Stimulated activated CD4-positive, alpha-beta T cell treated with anti-CD3 and anti-CD28 coated beads, Interleukin-4, amount 100 ng/mL, for 1 hour (primary cell): ENCODE measurements at places on chromosomes 3 and 15.

DNA sequence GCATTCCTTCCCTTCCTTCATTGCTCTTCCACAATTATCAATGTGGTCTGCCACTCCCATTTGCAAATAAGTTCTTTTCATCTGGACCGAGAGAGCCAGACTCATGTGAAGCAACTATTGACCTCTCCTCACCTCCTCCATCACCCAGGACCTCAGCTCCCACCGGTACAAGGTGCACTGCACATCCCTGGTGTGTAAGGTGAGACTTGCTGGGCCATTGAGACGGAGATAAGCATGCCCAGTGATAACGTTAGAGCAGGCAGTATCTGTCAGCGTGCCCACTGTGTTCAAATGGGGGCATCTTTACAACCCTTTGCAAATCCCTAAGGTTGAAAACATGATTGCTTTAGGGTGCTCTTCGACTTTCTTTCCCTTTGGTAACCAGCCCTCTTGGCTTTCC lies 154.8 kb downstream of the ADAMTS17 start:
- DNase-seq: no peak

- no peak for DNase-seq
Measured at GRCh38 chr3:99128235-99128634, 226.7 kb upstream of the DCBLD2 start.

DNA sequence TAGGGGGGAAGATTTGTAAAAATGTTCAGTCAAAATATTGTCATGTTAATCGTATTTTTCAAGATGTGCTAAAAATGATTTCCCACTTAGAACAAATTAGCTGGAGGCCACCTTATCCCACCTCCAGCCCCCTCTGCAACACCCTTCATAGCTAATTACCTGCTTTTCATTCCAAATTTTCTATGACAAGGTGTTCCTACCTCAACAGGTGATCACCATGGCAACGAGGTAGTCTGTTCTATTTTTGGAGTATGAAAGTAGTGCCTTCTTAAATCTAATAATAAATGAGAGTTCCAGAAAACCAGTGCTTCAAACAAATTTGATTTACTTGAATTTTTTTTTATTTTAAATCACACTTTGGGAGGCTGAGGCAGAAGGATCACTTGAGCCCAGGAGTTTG lies 149.8 kb downstream of the FNDC3B start:
- DNase-seq: no peak

DNA sequence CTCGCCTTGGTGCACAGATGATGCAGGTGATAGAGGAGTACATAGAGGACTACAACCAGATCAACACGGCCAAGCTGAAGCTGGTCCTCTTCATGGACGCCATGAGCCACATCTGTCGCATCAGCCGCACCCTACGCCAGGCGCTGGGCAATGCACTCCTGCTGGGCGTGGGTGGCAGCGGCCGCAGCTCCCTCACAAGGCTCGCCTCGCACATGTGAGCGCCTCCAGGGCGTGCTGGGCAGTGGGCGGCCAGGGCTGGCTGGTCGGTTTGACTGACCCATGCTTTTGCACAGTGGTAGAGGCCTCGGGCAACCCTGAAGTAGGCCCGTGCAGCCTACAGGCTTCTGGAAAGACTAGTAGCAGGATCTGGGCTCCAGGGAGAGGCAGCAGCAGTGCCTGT lies 63.3 kb downstream of the SEMA3G start:
- DNase-seq: no peak

GRCh38 chr15:27059610-27060202 lies 88.7 kb downstream of the GABRG3 start:
- no peak for DNase-seq

DNA sequence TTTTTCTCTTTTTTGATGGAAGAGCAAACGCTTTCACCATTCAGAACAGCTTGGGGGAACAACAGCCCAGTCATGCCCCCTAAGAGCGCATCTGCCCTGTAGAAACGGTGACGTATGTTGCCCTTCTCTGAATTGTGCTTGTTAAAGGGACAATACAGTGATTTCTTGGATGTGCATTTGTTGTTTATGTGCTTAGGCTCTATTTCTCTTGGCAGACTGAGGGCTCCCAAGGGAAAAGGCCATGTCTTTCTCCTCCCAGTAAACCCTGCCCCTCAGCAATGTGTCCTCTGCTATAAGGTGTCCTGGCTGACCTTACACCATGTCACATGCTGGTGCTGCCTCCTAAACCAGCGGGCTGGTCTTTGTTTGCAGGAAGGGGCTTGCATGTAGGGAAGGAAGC lies 346.1 kb downstream of the EPHB1 start:
- no peak for DNase-seq

- DNase-seq: no peak
Measured at GRCh38 chr3:194440756-194441155, 41.7 kb upstream of the GP5 start.

DNA sequence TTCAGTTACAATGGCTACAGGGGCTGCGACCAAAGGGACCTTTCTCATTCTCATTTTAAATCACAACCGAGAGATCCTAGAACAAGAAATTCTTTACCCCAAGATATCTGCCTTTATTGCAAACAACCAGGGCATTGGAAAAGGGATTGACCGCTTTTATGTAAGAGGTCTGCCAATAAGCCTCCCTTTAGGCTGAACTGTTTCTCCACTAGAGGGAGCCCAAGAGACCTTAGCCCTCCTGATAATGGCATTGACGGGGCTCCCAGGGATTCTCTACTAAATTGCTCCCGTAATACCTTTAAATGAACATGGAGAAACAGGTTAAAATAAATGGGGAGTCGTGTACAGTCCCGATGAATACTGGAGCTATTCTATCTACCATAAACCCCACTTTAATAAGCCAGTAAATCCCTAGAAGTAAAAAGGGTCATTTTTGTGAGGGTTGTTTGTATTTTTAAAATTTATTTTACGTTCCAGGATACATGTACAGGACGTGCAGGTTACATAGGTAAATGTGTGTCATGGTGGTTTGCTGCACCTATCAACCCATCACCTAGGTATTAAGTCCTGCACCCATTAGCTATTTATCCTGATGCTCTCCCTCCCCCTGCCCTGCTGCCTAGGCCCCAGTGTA lies 7.5 kb upstream of the IGSF10 start:
- DNase-seq: no peak

DNA sequence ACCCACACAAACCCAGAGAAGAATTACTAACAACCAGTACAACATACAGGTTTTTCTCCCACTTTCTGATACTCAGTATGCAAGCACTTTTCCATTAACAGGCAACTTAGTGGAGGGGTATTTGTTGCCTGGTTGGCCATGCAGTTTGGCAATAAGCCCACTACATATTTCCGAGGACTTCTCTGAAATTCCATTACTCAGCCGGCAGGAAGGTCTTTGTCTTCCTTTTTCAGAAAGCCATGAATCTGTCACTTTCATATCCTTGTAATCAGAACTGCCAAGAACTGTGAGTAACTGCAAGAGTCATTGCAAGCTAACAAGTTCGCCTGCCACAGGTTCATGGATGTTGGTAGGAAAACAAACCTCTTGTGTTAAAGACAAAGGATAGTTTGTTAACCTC lies 422.3 kb upstream of the ROBO1 start:
- DNase-seq: no peak

DNA sequence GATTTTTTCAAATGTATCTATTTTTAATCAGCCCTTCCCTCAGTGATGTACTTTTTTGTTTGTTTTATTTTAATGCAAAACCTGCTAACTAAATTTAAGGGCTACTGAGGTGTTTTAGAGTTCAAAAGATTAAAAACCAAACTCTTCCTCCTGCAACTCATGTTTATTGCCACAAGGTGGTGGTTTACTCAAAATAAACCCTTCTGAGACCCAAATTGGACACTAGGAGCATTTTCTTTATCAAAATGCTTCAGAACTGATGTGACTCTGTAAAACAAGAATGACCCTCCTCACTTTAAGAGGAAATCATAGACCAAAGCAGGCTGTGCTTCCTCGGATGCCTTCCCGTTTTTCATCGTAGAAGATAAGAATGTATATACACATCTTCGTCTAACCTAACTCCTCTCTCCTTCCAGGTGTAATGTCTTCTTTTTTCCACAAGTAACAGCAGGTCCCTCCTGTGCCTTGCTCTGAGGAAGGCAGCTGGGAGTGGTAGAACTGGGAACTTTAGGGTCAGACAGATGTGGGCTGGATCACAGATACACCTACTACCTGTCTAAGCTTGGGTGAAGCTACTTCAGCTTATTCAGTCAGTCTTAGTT lies 2.9 kb upstream of the NME9 start:
- no peak for DNase-seq

DNA sequence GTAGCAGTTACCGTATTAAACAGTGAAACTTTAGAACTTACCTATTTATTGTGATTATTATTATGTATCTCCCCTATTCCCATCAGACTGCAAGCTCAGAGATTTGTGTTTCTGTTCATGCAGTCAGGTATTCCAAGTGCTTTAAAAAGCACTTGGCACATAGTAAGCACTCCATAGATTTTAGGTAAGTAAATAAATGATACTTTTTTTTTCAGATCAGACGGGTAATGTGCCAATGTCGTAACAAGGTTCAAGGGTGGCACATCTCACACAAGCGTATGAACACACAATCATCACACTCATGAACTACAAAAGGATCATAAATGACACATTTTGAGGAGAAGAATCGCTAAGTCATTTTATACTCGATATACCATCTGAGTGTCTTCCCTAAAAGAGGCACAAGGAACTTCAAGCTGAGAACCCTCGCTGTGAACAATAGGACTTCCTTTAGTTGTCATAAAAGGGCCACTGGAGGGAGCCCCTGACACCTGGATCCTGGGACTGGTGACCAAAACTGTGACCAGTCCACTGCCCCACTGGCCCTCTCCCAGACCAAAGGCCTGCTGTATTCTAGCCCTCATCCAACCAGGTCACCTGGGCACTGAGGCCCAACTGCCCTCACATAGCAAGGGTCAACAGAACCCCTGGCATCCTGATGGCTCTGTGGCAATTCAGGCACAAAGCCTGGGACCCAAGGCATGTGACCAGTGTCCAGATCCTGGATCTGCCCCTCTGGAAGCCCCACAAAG lies 32.1 kb downstream of the KIF9 start:
- no peak for DNase-seq

DNA sequence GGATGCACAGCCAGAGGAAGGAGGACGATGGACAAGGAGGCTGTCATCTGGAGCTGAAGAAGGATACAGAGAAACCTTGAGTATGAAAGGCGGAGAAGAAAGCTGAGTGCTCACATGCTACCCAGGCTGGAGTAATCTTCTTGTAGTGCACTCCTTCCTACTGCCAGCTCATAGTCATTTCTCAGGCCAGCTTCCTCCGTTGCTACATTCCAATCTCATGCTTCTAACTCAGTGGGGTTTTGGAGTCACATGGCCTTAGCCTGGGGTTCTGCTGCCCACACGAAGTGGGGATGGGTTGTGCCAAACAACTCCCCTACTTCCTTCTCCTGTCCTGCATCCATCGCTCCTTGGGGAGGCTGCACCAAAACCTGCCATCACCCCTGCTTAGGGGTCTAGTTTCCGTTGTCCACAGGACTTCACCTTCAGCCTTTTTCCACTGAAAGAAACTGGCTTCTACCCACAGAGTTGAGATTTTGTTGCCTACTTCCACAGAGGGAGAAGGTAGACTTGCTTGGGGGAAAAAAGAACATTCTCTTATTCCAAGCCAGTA lies 239.9 kb downstream of the EPHB1 start:
- no peak for DNase-seq

DNA sequence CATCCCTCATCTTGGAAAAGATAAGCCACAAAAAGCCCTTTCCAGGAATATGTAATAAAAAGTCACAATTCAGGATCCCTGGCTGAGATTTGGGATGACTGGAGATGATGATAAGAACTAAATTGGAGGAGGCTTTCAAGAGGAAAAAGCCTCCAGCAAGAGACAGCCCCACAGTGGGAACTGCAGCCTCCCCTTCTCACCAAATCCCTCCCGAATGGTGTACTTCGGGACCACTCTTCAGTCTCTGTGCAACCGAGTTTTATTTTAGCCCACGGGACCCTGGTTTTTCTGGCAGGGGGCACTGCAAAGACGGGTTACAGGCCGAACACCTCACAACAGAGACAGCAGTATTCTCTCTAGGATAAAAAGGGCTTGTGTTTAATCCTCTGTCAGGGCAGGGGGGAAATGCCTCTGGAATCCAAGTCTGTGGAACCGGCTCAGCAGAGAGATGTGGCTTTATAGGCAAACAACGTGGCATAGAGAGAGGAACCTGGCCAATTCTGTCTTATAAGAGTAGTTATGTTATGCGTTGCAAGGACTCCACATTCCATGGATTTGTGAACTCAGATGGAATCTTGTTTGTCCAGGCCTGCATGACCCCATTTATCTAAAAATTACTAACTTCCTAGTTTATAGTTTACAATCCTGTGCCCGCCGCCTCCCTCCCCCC lies 1.2 kb upstream of the LMCD1 start:
- DNase-seq: no peak

- DNase-seq: no peak
Measured at GRCh38 chr3:12818773-12819172, 22.3 kb downstream of the CAND2 start.

GRCh38 chr3:194275721-194276120 lies 75.4 kb downstream of the CPN2 start:
- DNase-seq: no peak

GRCh38 chr15:43893956-43894355 lies 67.2 kb downstream of the WDR76 start:
- DNase-seq: no peak

DNA sequence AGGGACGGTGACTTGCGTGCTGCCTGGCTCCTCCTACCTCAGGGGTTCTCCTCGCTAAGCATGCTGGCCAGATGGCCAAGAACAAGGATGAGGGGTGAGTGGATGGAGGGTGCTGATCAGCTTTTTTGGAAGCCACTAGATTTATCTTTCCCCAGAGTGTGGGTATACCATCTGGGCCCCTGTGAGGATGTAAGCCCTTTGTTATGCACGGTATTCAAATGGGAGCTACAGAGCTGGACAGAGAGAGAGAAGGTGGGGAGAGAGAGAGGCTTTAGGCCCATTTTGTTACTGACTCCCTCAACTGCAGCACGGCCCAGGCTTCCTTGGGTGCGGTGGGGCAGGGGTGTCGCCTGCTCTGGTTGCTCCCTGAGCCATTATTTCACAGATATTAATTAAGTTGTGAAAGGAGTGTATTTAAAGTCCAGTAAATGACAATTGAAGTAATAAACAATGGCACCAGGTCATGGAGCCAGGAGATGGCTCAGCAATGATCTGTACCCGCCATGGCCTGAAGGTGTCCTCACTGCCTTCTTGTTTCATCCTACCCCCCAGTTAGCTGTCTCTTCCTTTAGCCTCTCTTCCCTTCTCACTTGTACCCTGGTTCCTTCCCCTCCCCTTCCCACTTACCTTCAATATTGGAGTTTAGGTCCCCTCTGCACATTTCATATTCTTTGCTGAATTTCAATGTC lies 158.0 kb downstream of the CLSTN2 start:
- DNase-seq: no peak

DNA sequence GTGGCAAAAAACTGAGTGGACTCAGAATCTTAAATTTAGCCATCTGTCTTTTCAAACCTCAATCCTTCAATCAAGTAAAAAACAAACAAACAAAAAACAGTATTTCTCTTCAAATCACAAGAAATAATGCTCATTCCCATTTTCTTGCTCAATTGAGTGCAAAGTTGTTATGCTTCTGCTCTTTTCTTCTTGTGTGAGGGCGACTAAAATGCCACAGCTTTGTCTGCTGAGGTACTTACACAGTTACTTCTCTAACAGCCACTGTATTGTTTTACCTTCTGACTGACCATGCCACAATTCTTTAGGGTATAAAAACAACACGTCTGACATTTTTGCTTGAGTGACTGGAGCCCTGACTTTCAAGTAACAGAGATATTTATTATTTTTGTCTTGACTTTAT lies 617.4 kb downstream of the NAALADL2 start:
- no peak for DNase-seq
